ENCODE measurements at places on chromosomes 1 and 21.

DNA sequence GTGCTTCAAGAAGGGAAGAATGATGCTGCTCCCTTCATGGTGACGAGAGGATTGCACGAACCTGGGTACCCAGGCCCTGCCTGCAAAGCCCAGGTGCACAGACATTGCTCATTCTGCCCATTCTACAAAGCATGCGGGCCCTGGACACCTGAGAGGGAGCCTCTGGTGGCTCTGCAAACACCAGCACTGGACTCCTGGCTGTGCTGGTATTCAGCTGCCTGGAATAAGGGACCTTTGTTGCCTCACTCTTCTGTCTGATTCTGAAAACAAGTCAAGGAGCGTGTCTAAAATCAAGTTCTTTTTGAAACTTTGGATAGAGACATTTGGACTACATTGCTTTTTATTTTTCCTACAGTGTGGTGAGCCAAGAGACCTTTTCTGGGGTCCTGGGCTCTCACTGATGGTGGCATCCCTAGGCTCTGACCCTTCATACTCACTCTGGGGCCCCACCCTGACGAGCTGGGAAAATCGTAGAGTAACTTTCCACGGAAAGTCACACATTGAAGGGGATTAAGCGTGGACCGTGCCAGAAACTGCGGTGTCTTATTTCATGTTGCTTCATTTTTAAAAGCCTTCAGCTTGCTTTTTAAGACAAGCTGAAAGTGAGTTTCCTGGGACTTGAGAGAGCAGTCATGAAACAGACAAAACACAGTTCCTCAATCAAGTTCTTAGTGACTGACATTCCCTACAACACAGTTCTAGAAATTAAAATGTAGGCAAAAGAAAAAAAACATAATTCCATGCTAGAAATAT, 24.0 kb downstream of the ABCA4 start:
- DNase-seq, result no peak

- DNase-seq, result no peak
Observed at GRCh38 chr1:205283270-205284147, 38.0 kb downstream of the NUAK2 start.

DNA sequence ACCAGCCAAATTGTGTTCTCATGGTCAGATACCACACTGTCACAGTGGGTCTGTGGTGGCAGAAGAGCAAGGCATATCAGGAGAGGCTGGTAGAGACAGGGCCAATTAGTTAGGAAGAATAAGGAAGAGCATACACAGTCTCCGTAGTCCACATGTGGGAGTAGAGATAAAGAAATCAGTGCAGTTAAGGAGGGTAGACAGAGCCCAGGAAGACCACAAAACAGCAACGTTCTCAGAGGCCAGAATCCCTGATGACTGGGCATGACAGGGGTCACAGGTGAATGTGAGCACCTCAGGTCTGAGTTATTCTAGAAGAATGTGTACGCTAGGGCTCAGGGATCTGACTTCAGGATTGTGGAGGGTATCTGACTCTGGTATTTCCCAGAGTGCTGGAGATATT, 31.7 kb downstream of the CD48 start:
- no peak for DNase-seq

DNA sequence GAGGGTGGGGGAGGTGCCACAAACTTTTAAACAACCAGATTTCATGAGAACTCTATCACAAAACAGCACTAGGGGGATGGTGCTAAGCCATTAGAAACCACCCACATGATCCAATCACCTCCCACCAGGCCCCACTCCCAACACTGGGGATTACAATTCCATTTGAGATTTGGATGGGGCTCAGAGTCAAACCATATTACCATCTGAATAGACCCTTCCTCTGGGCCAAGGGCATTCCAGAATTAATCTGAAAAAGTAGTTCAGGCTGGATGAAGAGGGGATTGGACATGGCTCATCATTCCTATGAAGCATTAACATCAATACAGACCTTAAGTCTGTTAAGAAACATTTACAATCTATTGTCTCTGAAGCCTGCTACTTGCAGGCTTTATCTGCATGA, 149.9 kb upstream of the DNAH14 start:
- no peak for DNase-seq

DNA sequence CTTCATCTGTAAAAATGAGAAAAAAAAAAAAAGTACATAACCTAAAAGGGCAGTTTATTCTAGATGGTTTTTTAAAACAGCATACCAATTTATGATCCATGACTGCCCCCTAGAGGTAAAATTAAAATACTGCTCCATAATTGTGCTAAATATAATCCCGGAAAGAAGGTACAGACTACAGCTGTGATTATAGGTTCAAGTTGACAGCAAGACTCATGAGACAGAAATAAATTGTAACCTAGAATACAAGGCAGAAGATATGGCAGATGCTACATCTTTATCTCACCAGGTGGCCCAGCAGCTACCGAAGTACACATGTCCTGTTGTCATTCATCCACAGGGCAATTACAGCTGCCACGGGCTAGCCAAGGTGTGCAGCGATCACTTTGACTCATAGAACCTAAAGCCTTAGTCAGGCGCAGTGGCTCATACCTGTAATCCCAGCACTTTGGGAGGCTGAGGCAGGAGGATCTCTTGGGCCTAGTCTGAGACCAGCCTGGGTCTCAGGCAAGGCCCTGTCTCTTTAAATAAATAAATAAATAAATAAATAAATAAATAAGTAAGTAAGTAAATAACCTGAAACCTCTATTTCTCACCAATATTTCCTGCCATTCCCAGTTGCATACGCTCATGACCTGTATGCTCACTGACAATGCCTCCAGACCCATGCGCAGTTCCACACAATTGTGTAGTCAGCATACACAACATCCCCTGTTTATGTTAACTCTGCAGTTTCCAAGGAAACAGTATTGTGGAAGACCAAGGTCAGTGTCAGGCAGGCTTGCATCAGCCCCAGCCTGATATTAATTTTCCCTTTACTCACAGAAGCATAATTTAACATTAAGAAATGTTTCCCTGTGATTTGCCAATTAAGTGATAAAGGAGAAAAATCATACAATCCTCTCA, 18.3 kb upstream of the PPIE start:
- no peak for DNase-seq

GRCh38 chr1:165533254-165533653, 10.5 kb upstream of the LRRC52 start:
- no peak for DNase-seq

GRCh38 chr1:208203848-208204609, 40.2 kb downstream of the PLXNA2 start:
- no peak for DNase-seq

- no peak for DNase-seq
Observed at GRCh38 chr1:18261891-18262290, 154.3 kb downstream of the IGSF21 start.

GRCh38 chr1:94787691-94788090, 32.5 kb upstream of the SLC44A3 start:
- no peak for DNase-seq

DNA sequence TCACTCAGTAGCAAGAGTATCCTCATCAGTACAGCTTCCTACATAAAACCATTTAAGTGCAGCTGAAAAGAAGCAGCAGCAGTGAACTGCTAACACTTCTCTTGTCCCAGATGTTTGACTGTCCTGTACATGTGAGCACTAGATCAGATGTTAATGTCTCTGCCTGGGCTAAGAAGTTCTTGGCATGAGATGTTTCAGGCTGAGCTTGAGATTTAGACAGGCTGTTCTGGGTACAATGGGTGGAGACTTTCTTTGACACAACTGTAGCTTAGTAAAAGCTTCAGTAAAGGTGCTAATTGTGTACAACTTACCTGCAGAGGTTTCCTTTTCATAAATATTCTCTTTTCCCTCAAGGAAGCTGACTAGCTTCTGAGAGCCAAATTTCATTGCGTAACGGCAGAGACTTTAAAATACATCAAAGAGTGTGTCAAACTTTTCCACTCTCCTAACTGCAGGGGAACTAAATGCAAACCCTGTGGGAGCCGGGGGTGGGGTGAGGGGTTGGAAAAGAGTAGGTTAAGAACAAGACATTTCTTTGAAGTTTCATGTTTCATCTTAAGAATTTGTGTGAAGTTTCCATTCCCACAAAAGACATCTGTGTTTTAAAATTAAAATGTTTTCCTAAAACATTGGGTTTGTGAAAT, 82.1 kb upstream of the CCDC190 start:
- no peak for DNase-seq

DNA sequence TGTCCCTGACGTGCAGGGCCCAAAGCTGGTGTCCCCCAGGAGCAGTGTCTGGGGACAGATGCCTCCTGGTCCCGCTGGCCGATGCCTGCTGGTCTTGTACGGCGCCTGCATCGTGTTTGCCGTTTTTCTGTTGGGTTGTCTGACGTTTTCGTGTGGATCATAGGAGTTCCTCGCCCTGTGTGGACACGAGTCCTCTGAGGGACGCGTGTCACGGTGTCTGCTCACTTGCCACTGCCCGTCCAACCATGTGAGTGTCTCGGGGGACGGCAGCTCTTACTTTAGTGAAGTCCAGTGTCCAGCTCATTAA, 7.4 kb downstream of the MIB2 start:
- no peak for DNase-seq

GRCh38 chr1:109487261-109487660, 3.6 kb downstream of the ATXN7L2 start:
- no peak for DNase-seq

DNA sequence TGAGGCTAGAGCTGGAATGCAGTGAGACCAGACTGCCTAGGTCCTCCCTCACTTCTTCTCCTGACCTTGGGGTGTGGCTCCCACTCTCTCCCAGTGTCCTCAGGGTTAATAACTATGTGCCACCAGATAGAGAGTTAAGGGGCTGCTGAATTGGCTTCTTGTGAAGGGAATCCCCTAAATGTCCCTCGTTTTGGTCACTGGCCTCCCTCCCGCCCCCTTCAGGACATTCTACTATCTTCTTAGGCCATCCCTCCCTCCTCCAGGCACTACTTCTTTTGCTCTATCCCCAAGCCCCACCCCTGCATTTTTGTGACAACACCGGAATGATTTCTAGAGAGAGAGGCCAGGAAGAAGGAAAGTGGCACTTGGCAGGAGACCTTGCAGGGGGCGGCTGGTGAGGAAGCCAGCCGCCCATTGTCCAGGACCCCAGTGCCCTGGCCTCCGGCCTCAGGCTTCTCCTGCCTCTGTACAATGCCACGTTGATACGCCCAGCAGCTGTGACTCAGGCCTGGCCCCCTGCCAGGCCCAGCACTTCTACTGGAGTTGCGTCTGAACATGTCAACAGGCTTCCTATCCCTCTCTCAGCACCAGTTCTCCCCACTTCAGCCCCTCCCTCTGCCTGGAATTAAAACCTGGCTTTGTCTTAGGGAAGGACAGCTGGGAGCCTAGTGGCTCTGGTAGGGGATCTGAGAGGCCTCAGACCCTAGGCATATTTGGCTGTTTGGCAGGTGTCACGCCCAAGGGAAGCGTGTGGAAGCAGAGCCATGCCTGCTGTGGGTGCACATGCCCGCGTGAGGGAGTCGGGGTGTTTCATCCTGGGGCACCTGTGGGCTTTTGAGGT, 9.1 kb downstream of the LMNA start:
- peak; percentile 65 for DNase-seq

GRCh38 chr21:32955311-32956060, 70.2 kb upstream of the OLIG2 start:
- no peak for DNase-seq

DNA sequence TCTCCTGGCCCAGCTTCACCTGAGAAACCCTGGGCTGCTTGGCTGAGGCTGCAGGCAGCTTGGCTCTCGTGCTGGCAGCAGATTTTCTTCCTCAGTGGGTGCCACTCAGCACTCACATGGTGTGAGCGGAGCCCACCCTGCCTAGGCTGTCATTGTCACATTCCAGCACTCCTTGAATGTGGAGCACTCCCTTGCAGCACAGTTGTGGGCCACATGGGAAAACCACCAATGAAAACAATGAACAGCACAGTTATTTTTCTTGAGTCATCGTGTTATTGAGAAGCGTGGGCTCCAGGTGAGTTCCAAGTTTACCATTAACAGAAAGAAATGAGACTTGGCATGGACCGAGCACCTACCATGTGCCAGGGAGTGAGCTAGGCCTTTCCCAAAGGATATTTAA, 27.2 kb upstream of the TRIM67 start:
- no peak for DNase-seq

DNA sequence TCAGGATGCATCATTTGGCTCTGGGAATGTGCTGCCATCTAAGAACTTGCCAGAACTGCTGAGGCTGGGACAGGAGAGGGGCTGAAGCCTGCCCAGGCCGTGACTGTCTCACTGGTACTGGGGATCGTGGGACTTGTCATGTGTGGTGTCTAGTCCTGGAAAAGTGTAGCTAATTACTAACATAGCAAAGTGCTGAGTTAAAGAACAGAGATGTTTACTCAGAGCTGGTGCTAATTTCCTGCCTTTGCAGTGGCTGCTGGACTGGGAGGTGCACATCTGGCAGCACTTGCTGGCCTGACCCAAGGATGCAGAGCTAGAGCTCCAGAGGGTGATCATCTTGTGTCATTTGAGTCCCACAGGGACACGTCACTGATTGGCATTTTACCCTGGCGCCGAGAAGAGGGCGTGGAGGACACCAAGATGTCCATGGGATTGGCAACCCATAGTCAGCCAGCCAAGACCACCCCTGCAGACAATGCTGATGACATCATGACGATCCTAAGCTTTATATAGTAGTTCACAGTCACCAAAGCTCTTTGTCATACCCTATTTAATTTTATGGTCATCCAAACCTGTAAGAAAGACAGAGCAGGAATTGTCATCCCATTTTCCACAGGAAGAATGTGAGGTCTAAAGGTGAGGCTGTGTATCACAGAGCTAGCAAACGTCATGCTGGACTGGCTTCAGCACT, 110.1 kb upstream of the SLC44A3 start:
- no peak for DNase-seq

DNA sequence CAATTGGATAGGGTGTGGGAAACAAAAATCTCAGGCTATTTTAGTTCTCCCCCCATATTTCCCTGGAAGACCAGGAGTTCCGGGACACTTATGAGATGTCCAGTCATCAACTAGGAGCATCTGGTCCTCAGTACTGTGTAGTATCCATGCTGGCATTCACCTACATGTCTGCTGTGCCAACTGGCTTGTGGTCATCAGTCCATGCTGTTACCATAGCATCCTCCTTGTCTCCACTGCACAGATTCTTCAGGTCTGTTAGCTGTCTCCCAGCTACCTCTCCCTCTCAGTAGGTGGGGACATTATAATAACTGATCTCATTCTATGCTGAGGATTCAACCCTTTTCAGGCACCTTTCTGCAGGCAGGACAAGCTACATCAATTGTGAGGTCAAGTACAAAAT, 302.9 kb downstream of the BARHL2 start:
- no peak for DNase-seq

- no peak for DNase-seq
Observed at GRCh38 chr21:17858747-17859146, 39.6 kb upstream of the C21orf91 start.
